Activated CD8-positive, alpha-beta memory T cell treated with anti-CD3 and anti-CD28 coated beads, Interleukin-2, amount 10 ng/mL, durations not matched to agents 7 days and 5 days (primary cell): ENCODE measurements at places on chromosomes 2 and 18. TPM values are rescaled to one million over a fixed set of nuclear protein-coding genes. Genes with fewer than 3 reads are reported as not detected.

DNA sequence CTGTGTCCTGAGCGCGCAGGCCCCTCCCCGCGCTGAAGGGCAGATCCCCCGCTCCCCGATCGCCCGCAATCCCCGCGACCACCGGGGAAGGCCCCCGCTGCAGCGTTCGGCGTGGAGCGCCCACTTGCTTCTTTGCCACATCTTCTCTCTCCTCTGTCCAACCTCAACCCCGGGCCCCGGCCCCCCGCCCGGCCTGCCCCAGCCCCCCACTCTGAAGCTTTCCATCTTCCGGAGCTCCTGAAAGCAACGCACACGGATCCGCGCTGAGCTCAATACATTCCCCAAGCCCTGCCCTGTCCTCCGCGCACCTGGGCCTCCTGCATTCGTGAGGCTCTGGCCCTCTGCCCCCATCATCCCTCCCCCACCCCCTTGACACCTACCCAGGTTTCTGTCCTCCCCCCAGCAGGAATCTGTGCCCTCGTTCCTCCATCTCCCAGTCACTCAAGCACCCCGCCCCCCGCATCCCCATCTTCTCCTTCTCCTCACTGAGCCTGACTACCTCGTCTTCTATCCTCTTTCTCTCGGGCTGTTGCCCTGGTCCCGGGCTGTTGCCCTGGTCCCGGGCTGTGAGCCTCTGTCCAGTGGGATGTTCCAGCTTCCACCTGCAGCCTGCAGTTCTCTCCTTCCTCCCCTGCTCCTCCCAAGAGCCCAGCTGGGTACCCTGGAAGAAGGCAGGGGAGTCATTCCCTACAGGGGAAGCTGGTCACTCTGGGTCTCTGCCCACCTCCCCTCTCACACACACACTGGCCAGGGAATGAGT is 7.8 kb downstream of the SPEG start:
- H3K27me3 ChIP-seq = peaks cover 30% of the 10 kb centered on the region
- peaks cover 2% of the 10 kb centered on the region for H3K4me1 ChIP-seq
- DNase-seq = no peak

- H3K27ac ChIP-seq = no peak overlapping the region
- peaks cover 43% of the 10 kb centered on the region for H3K27me3 ChIP-seq
- DNase-seq = no peak
- no peaks in the 10 kb centered on the region for H3K36me3 ChIP-seq
- no peak overlapping the region for H3K4me3 ChIP-seq
- H3K4me1 ChIP-seq = peaks cover 17% of the 10 kb centered on the region
These were observed 1.3 kb downstream of the VWA3B start for GRCh38 chr2:98088261-98088660.

Gene MAP3K19
- total RNA-seq = not detected

Gene ABCG8
- not detected for total RNA-seq

Gene KLHL29
- total RNA-seq = 0.12 TPM

Gene STARD6
- total RNA-seq = 0.61 TPM

GRCh38 chr2:41826921-41827320 is 220.9 kb upstream of the PKDCC start:
- H3K27me3 ChIP-seq = peaks cover 37% of the 10 kb centered on the region
- no peak overlapping the region for H3K4me3 ChIP-seq
- no peak for DNase-seq
- no peaks in the 10 kb centered on the region for H3K36me3 ChIP-seq
- no peaks in the 10 kb centered on the region for H3K4me1 ChIP-seq

DNA sequence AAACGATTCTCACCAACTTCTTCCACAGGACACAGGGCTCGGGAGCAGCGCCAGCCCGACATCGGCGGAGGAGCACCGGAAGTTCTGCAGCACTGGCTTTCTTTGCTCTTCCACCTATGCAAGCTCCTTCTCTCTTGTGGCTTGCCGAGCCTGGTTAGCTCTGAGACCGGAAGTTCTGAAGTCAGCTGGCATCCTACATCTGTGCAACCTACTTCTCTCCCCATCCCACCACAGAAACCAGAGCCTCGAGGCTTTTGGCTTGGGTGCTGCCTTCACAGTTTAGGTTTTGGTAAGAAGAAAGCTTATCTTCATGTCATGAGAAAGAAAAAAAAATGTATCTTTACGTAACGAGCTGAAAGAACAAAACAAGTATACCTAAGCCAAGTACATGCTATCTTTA is 111.7 kb downstream of the ANKRD44 start:
- H3K4me3 ChIP-seq = peak overlapping the region; percentile 72
- H3K4me1 ChIP-seq = peaks cover 89% of the 10 kb centered on the region
- peak; percentile 98 for DNase-seq
- H3K36me3 ChIP-seq = peaks cover 52% of the 10 kb centered on the region
- no peaks in the 10 kb centered on the region for H3K27me3 ChIP-seq
- H3K27ac ChIP-seq = peak overlapping the region; percentile 86

DNA sequence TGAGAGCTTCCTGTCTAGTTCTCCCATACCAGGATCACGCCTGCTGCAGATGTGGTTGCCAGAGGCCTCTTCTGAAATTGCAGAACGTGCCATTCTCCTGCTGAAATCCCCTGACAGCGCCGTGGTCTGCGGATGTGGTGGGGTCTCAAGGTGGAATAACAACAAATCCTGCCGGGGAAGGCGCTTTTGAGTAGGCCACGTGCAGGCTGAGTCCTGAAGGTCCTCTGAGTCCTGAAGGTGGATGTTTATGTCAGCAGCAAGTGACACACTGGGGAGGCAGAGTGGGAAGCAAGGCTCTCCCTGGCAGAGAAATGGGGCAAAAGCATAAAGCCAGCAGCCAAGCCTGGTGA is 241.4 kb downstream of the MYCN start:
- H3K36me3 ChIP-seq = no peaks in the 10 kb centered on the region
- no peak for DNase-seq
- no peaks in the 10 kb centered on the region for H3K4me1 ChIP-seq
- no peaks in the 10 kb centered on the region for H3K27me3 ChIP-seq
- no peak overlapping the region for H3K27ac ChIP-seq

Gene PROM2
- 0.82 TPM for total RNA-seq

GRCh38 chr2:64932371-64933216 is 56.6 kb upstream of the SLC1A4 start:
- H3K4me1 ChIP-seq = peaks cover 7% of the 10 kb centered on the region
- peaks cover 3% of the 10 kb centered on the region for H3K36me3 ChIP-seq
- H3K27me3 ChIP-seq = peaks cover 27% of the 10 kb centered on the region
- H3K4me3 ChIP-seq = no peak overlapping the region
- H3K27ac ChIP-seq = no peak overlapping the region

GRCh38 chr2:68769586-68770270 is 35.1 kb downstream of the ARHGAP25 start:
- peak overlapping the region; percentile 58 for H3K4me3 ChIP-seq
- H3K36me3 ChIP-seq = peaks cover 44% of the 10 kb centered on the region
- no peak for DNase-seq
